ENCODE measurements at places on chromosomes 1 and 21. TPM values are rescaled to one million over a fixed set of nuclear protein-coding genes. Genes with fewer than 3 reads are reported as not detected.

The SPRR2D gene
- total RNA-seq = not detected

The S100B gene
- 6.9 TPM for total RNA-seq

The FCAMR gene
- total RNA-seq = 1.8 TPM

The OR2T11 gene
- 0.57 TPM for total RNA-seq

The SYT6 gene
- total RNA-seq = 0.06 TPM

The CRNN gene
- not detected for total RNA-seq

The FHL3 gene
- total RNA-seq = 19.6 TPM

The KRTAP7-1 gene
- total RNA-seq = not detected

The MPC2 gene
- total RNA-seq = 127 TPM
